ENCODE measurements at places on chromosomes 16 and 17. TPM values are rescaled to one million over a fixed set of nuclear protein-coding genes. Genes with fewer than 3 reads are reported as not detected.
A peak's percentile ranks its signal among the peaks of the same experiment; 100 is the strongest.

Gene ZFP3
- 1.7 TPM for total RNA-seq

DNA sequence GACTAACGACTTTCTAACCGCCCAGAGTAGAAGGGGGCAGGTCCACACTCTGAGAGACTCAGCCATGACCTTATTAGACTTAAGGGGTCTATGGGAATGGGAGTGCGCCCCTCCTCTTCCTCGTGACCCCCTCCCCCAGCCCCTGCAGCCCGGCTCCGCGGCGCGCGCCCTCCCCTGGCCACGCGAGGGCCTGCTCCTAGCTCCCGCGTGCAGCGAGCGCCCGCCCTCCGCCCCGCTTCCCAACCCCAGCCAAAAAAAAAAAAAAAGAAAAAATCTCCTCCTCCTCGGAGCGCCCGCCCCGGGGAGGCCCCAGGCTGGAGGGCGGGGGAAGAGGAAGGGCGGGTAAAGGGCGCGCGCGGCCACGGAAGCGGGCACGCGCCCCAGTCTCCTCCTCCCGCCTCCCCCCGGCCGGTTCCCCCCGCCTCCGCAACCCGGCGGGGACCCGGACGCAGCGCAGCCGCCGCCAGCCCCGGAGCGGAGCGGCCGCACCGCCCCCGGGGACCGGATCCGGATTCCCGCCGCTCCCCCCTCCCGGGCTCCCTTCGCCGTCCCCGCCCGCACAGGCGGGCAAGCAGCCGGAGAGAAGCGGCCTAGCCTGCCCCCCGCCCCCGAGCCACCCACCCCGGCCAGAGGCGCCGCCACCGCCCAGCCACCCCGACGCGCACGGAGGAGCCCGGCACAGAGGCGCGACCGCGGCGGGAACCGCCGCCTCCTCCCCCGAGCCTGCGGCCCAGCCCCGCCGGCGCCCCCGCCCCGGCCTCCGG, 949 bp downstream of the UBTF start:
- peak; percentile 88 for DNase-seq
- no peaks in the 10 kb centered on the region for H3K27me3 ChIP-seq
- peaks cover 30% of the 10 kb centered on the region for H3K36me3 ChIP-seq
- peak overlapping the region; percentile 71 for H3K27ac ChIP-seq

Gene CA5A
- total RNA-seq: not detected

- no peak overlapping the region for H3K4me3 ChIP-seq
- peaks cover 2% of the 10 kb centered on the region for H3K27me3 ChIP-seq
Observed at GRCh38 chr17:48012654-48013053, 24.9 kb downstream of the COPZ2 start.

Gene MRM1
- 5.2 TPM for total RNA-seq

- no peaks in the 10 kb centered on the region for H3K36me3 ChIP-seq
- no peak for DNase-seq
- H3K27ac ChIP-seq: no peak overlapping the region
- H3K4me3 ChIP-seq: no peak overlapping the region
Observed at GRCh38 chr16:86354641-86355513, 155.4 kb upstream of the FOXF1 start.

- peaks cover 26% of the 10 kb centered on the region for H3K4me1 ChIP-seq
- peak; percentile 89 for DNase-seq
- peaks cover 20% of the 10 kb centered on the region for H3K36me3 ChIP-seq
Observed at GRCh38 chr16:56932721-56933619, 1.0 kb downstream of the HERPUD1 start.

GRCh38 chr16:75252946-75253911, 1.8 kb upstream of the BCAR1 start:
- peaks cover 80% of the 10 kb centered on the region for H3K4me1 ChIP-seq
- peak; percentile 63 for DNase-seq
- H3K27me3 ChIP-seq: no peaks in the 10 kb centered on the region
- H3K27ac ChIP-seq: peak overlapping the region; percentile 56

All from endothelial cell of umbilical vein (primary cell).